Fibroblast of upper back skin (primary cell): ENCODE measurements at places on chromosomes 2 and 18.

DNA sequence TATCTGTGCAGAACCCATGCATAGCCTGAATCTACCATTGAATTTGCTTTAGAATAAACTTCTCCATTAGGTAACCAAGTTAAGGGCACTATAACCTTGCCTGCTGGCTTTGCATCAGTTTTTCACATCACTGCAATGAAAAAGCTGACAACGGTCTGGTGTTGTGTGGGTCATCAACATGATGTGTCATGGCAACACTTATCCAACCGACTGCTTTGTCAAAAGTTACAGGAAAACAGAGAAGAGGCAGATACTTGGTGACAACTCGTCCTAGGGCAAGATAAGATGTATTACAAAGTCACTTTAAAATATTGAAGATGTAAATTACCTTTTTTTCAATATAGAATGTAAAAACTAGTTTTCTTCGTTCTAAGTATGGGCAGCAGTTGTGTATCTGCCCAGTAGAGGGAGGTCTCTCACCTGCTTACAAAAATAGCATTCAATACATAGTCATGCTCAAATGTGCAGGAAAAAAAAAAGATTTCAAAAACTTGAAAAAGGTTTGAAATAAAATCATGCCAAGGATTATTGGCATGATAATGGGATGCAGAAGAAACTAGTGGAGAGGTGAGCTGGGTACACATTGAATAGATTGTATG is 96.3 kb downstream of the EVA1A start:
- peak; percentile 31 for DNase-seq

- DNase-seq: no peak
Observed at GRCh38 chr2:234393354-234393753, 103.5 kb downstream of the ARL4C start.

DNA sequence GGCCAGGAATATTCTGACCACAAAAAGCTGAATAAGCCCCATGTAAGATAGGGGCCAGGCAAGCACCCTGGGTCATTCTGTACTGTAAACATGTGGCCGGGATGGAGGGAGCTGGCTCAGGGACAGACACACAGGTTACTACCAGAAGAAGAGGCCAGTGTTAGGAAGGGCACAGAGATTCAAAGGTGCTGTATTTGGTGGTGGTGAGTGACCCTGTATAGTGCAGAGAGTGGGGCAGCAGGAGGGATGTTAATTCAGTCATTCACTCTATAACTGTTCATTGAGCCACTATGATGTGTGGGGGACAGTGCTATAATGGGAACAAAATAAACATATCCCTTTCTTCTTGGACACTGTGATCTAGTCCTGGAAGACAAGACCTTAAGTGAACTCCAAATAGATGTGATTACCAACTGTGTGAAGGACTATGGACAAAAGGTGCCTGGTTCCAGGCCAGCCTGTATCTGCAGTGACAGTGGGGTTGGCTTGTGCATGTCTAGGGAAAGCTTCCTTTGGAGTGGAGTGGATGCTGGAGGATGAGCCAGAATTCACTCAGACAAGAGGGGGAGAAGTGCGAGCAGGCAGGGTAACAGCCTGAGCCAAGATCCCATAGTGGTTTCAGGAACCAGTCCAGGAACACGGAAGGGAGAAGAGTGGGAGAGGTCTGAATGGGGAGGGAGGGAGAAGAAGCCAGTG is 8.3 kb downstream of the MOCOS start:
- peak; percentile 25 for DNase-seq

GRCh38 chr2:3008561-3008960 is 369.1 kb downstream of the EIPR1 start:
- no peak for DNase-seq

GRCh38 chr2:108629417-108629816 is 89.9 kb upstream of the RANBP2 start:
- DNase-seq: no peak

- peak; percentile 28 for DNase-seq
Observed at GRCh38 chr2:182068811-182069210, 83.2 kb downstream of the PPP1R1C start.

DNA sequence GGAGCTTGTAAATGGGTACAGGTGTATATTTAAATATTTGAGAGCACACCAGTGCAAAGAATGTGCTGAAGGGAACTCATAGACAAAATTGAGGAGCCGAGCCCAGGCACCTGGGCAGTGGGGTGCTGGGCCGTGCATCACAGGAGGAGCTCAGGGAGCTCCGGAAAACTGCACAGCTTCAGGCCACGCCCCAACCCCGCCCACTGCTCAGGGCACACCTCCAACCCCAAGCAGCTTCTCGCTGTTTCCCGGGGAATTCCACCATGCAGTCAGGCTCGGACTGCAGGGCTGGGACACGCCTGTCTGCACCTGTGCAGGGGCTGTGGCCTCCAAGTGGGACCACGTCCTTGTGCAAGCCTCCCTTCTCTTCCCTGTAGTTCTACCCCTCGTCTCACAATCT is 243.0 kb downstream of the HDAC4 start:
- DNase-seq: no peak

DNA sequence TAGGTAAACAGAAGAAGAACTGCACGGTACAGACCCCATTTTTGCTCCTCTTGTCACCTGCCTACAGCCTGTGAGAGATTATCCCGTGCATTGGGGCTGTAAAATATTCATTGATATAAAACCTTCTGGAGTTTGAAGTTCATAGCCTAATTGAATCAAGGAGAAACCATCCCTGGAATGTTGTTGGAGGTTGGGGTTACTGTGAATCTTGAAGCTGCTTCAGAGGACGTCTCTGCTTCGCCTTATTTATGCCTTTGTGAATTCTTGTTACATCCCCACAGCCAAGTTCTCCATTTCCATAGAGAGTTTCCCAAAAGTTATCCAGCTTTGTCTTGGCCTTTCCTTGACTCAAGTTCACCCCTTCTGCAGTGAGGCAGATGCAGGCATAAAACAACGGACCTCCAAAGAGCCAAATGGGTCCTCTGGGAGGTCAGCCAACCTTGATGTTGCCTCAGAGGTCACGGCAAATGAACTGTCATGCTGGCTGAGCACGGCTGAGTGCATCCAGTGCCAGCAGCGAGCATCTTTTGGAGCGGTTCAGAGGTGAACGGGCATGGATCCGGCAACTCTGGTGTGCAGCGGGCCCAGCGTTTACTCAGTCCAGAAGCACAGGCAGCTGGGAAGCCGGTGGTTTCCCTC is 317.6 kb downstream of the PRKCE start:
- peak; percentile 74 for DNase-seq

- no peak for DNase-seq
Observed at GRCh38 chr18:77133835-77134496, 1.4 kb upstream of the MBP start.

DNA sequence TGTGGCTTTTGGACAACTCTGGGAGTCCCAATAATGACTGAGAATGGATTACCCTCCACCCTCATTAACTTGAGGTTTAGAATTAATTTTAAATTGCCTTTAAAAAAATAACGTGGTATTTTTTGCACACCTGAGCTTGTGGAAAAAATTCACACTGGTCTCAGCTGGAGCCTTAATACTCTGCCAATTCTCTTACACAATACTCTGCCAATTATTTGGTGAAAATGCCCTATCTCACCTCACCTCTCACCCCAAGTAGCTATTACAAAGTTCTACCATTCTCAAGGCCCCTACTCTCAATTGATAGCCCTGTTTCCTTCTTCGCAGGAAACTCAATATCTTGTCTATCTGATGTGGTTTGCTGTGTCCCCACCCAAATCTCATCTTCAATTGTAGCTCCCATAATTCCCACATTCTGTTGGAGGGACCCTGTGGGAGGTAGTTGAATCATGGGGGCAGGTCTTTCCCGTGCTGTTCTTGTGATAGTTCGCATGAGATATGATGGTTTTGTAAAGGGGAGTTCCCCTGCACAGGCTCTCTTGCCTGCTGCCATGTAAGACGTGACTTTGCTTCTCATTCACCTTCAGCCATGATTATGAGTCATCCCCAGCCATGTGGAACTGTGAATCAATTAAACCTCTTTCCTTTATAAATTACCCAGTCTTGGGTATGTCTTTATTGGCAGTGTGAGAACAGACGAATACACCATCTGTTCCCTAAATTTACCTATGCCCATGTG is 27.4 kb upstream of the C2orf69 start:
- no peak for DNase-seq
